Activated naive CD4-positive, alpha-beta T cell treated with anti-CD3 and anti-CD28 coated beads, Interleukin-2, amount 50 U/mL, for 72 hours (primary cell): ENCODE measurements at places on chromosomes 5 and 9. TPM values are rescaled to one million over a fixed set of nuclear protein-coding genes. Genes with fewer than 3 reads are reported as not detected.

GRCh38 chr9:114454652-114455051 lies 50.6 kb downstream of the WHRN start:
- no peak for DNase-seq

- DNase-seq: no peak
These were observed 126.0 kb downstream of the EGFLAM start for GRCh38 chr5:38384396-38384795.

GRCh38 chr9:6383551-6384225 lies 29.3 kb upstream of the UHRF2 start:
- no peak for DNase-seq

- DNase-seq: no peak
These were observed 32.6 kb downstream of the SPATA31D1 start for GRCh38 chr9:82021198-82021597.

DNA sequence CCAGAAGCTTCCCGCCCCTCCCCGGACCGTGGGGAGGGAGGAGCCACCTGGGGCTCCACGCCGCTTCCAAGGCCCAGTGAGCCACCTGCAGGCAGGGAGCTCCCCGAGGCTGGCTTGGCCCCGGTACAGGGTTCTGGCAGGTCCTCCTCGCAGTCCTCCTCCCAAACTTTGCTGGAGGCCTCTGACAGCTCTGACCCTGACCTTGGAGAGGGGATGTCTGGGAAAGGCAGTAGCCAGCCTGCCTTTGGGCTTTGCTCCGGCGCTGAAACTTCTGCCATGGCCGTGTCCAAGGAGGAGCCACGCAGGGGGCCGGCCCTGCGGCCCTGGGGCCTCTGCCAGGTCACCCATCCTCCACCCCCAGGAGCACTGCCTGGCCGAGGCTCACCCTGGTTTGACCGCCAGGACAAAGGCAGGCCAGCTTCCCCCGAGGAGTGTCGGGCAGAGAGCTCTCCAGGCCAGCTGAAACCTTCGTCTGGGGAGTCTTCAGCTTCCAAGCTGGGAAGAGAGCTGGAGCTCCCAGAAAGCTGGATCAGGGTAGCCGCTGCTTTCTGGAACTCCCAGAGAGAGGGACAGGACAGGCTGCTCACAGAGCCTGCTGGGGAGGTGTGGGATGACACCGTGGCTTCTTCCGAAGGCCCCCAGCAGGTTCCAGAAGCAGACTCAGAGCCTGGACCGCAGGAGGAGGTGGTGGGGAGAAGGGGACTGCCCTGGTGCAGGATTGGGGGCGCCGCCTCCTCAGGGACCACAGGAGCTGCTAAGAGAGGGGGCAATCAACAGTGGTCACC lies 9.0 kb upstream of the QSOX2 start:
- no peak for DNase-seq

Gene LMX1B
- not detected for total RNA-seq

- no peak for DNase-seq
These were observed 13.8 kb downstream of the GZMK start for GRCh38 chr5:55037890-55038289.

- DNase-seq: no peak
These were observed 826.1 kb downstream of the PRELID2 start for GRCh38 chr5:145008876-145009530.

DNA sequence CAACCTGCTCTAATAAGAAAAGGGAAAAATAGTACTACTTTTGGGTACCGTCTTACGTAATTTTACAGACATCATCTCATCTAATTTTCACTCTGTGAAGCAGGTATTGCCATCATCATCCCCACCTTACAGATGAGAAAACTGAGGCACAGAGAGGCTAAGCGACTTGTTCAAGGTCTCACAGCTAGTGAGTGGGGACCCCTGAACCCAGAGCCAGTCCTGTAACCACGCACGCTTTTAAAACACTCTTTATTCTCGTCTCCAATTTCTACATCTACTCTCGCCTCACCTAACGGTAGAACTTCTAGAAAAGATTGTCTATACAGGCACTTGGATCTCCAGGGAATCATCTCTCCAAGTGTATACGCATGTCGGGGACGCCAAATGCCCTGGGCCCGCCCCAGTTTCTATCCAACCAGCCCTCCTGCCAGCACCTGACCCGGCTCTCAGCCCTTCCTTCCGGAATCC lies 1.5 kb upstream of the TRAF1 start:
- no peak for DNase-seq

Gene CKS2
- 384 TPM for total RNA-seq

DNA sequence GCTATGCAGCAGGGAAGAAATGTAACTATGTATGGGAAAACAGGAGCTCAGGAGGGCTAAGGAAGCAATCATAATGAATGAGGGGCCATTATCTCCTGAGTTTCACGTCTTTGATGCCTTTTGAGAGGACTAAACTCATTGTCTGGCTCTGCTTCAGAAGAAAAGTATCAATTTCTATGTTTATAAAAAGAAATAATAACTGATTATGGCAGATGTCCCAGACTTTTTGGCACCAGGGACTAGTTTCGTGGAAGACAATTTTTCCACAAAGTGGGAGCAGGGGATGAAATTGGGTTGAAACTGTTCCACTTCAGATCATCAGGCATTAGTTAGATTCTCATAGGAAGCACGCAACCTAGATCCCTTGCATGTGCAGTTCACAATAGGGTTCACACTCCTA lies 8.7 kb upstream of the IL7R start:
- no peak for DNase-seq

DNA sequence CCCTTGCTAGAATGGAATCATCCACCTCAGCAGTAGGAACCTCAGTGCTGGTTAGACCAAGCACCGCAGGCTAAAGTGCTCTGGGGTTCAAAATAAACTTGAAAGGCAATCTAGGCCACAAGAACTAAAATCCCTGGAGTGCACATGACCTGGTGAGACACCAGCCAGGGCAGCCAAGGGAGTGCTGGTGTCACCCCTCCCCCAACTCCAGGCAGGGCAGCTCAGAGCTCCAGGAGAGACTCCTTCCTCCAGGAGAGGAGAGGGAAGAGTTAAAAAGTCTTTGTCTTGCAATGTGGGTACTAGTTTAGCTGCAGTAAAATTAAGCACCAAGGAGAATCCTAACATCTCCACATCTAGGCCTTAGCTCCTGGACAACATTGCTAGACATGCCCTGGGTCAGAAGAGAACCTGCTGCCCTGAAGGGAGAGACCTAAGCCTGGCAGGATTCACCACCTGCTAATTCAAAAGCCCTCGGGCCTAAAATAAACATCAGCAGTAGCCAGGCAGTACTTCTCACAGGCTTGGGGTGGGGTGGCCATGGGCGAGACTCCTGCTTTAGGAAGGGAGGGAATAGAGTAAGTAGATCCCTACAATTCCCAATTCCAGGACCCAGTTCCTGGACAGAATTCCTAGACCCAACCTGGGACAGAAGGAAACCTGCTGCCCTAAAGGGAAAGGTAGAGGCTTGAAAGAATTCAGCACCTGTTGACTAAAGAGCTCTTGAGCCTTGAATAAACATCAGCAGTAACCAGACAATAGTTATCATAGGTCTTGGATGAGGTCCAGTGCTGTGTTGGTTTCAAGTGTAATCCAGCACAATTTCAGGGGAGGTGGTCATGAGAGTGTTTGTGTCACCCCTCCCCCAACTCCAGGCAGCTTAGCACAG lies 25.8 kb downstream of the UGT3A2 start:
- no peak for DNase-seq

Gene RABGAP1
- total RNA-seq: 35.6 TPM

- DNase-seq: no peak
These were observed 235.4 kb downstream of the DTWD2 start for GRCh38 chr5:118752969-118753368.

Gene EFNA5
- not detected for total RNA-seq

DNA sequence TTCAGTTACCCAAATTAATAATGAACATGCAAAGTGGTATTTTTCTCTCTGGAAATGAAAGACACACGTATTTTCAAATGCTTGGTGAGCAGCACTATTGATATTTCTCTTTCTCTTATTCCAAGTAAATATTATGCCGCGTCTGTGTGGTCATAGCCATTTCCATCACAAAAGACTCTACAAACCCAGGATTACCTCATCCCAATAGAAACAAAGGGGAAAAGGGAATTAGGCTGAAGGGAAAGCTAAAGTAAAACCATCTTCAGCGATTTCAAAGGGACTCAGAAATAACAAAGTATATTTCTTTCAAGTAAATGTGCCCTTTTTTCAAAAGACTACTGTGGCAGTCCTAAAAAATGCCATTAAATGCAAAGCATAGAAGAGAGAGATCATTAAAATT lies 62.0 kb upstream of the FST start:
- no peak for DNase-seq
